NCI-H2029 (cell line): ENCODE measurements at places on chromosomes 11 and 22.
A peak's percentile ranks its signal among the peaks of the same experiment; 100 is the strongest.

GRCh38 chr11:10503221-10503620 is 37.8 kb downstream of the RNF141 start:
- DNase-seq, result no peak

DNA sequence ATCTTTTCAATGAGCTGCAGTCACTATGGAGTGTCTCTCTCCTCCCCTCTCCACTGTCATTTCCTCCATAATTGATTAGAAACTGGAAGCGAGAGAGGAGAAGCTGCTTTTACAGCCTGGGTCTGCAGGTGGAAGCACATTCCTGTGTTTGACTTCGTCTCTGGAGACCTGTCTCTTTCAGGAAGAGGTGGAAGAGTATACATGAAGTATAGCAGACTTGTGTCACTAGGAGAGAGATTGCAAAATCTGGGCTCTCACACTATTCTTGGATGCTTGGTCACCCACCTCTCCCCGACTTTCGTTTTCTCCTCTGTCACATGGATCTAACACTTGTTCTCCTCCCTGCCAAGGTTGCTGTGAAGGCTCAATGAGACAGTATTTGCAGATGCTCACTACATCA is 323.3 kb downstream of the NTM start:
- DNase-seq, result no peak

- DNase-seq, result no peak
These were observed 7.0 kb downstream of the RPS3 start for GRCh38 chr11:75406338-75406777.

DNA sequence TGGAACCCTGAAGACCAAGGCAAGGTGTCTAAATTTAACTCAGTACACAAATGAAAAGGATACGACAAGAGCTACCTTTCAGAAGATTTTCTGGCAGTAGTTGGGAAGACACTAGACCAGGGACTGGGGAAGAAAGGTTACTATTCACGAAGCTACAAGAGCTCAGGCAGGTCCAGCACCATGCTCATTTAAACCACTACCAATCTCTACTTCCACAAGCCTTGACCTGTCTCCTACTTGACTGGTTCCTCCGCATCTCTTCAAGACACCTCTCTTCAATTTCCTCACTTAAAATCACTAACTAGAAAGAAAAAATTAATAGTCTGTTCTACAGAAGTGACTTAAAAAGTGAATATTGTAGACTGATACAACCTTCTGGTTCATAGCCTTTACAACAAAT is 22.9 kb downstream of the TCF20 start:
- no peak for DNase-seq

- peak; percentile 32 for DNase-seq
These were observed 13.6 kb upstream of the LGR4 start for GRCh38 chr11:27485930-27486773.
